Dorsolateral prefrontal cortex (tissue), 122 donors: ENCODE measurements at places on chromosomes 5 and 9.

- no peak for DNase-seq
Observed at GRCh38 chr5:6350277-6351090, 27.9 kb downstream of the MED10 start.

GRCh38 chr5:150694612-150695011 lies 6.2 kb downstream of the RBM22 start:
- no peak for DNase-seq

DNA sequence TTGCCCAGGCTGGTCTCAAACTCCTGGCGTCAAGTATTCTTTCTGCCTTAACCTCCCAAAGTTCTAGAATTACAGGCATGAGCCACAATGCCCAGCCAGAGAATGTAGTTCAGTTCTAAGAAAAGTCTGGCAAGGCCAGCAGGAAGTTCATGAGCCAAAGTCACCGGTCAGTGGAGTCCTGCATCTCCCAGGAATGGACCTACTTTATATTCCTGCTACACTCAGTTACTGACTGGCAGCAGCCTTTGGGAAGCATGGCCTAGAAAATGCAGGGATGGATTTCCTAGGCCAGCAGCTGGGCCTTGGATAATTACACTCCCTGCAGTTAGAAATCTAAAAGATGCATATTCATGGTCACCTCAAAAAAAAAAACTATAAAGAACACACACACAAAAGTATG lies 135.7 kb downstream of the CAAP1 start:
- DNase-seq = no peak

DNA sequence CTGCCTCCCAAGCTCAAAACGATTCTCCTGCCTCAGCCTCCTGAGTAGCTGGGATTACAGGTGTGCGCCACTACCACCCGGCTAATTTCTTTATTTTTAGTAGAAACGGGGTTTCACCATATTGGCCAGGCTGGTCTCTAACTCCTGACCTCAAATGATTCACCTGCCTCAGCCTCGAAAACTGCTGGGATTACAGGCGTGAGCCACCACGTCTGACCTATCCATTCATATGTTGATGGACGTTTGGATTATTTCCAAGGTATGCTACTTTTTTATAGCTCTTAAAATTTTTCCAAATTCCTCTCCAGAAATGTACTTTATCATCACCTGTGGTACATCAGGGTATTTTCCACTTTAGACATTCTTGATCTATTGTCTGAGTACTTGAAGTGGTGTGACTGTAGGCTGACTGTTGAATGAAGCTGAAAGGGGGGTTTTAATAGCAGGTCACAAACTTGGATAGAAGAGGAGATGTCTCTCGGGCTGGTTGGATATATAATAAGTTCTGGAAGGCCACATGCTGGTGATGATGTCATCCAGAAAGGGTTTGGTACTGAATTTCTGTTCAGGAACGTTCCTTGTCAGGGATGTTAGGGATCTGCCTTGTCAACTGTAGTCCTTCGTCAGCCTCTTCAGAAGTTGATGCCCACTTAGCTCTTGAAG lies 7.4 kb downstream of the CTNNA1 start:
- DNase-seq = no peak

- peak; percentile 4 for DNase-seq
Observed at GRCh38 chr5:100430268-100431195, 104.6 kb upstream of the FAM174A start.

GRCh38 chr5:112379542-112380325 lies 39.3 kb downstream of the EPB41L4A start:
- no peak for DNase-seq

- no peak for DNase-seq
Observed at GRCh38 chr9:78003730-78004129, 27.9 kb downstream of the GNAQ start.

DNA sequence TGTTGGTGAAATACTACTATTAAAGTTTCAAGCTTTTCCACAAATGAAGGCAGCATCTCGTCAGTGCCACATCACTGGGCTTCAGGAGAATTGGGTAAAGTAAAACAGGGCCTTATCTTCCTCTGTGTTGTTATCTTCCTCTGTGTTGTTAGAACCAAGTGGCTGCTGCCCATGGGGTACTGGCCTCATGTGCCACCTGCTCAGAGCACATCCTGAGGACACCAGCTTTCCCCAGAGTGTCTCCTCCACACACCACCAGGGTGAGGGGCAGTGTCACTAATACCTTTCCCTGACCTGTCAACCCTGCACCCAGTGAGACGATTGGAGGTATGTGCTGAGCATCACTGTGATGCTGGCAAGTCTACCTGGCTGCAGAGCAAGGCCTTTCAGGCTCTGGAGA lies 499.9 kb downstream of the SEMA5A start:
- no peak for DNase-seq

DNA sequence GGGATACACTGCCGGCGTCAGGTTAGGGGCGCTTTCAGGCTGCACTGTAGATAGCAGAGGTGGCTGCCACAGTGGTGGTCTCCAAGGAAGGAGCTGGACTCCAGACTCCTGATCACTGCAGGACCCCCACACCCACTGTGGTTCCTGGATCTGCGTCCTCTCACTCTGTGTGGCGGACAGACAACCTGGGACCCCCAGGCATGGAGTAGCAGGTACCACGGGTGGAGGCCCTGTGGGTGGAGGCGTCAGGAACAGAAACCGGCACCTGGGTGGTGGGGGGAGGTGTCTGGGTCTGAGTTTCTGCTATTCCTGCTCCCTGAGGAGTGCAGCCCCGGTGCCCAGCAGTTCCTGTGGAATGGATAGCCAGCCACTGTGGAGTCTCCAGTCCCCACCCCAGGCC lies 75.1 kb upstream of the PCAT7 start:
- no peak for DNase-seq

GRCh38 chr5:173479711-173480110 lies 136.7 kb downstream of the BOD1 start:
- no peak for DNase-seq

DNA sequence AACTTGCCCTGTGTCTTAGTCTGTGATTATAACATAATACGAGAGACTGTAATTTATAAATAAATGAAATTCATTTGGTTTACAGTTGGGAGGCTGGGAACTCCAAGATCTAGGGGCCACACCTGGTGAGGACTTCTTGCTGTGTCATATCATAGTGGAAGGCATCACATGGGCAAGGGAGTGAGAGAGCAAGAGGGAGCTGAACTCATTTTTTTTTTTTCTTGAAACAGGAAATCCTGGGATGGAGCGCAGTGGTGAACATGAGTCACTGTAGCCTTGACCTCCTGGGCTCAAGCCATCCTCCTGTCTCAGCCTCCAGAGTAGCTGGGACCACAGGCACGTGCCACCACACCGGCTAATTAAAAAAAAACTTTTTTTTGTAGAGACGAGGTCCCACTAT lies 7.2 kb downstream of the MLANA start:
- DNase-seq = no peak

- no peak for DNase-seq
Observed at GRCh38 chr5:114702136-114702535, 340.3 kb downstream of the KCNN2 start.

DNA sequence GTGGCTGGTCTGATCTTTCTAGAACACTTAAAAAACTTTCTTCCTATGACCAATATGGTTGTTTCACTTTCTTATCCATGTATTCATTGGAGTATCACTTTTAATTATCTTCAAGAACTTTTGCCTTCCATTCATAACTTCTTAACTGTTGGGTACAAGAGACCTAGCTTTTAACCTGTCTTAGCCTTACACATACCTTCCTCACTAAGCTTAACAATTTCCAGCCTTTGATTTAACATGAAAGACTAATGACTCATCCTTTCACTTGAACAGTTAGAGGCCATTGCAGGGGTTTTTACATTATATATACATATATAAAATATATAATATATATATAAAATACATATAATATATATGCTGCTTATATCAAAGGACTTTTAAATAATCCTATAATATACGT lies 57.9 kb downstream of the ABHD17B start:
- DNase-seq = no peak

DNA sequence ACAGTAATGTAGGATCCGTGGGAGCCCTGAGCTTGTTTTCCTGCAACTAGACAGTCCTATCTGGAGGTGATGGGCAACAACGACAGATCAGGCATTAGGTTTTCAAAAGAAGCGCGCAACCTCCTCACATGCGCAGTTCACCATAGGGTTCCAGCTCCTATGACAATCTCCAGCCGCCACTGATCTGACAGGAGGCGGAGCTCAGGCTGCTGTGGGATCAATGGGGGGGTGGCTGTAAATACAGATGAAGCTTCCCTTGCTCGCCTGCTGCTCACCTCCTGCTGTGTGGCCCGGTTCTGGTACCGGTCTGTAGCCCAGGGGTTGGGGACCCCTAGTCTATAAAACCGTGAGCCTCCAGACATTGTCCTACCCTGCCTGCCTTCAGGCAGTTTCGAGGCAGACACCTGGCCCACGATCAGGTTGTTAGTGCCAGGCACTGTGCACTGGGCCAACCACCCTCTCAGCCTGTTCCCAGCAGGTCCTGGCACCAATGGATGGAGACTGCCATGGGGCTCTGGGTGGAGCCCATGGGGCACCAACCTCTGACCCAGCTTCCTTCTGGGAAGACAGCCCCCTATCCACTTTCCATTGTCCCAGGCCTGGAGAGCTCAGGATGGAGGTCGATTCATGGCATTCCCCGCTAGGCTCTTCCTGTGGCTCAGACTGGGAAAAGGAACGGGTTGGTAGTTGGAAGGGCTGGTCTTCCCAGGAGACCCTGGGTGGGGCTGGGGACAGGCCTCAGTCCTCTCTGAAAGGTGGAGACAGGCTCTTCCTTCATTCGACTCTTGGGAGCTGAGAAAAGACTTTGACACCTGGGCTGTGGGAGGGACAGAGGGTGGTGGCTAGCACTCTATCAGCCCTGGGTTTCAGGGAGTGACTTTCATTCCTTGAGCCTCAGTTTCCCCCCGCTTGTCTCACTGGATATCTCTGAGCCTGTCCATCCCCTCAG lies 1.7 kb downstream of the ENDOG start:
- peak; percentile 63 for DNase-seq

- DNase-seq = no peak
Observed at GRCh38 chr5:79408028-79408427, 105.9 kb downstream of the HOMER1 start.

GRCh38 chr5:58412932-58413331 lies 47.0 kb downstream of the PLK2 start:
- no peak for DNase-seq

GRCh38 chr5:1517838-1518237 lies 5.9 kb downstream of the LPCAT1 start:
- DNase-seq = no peak

- DNase-seq = no peak
Observed at GRCh38 chr9:114057161-114057885, 20.8 kb downstream of the AMBP start.

- no peak for DNase-seq
Observed at GRCh38 chr9:81082221-81082620, 607.1 kb downstream of the TLE1 start.

DNA sequence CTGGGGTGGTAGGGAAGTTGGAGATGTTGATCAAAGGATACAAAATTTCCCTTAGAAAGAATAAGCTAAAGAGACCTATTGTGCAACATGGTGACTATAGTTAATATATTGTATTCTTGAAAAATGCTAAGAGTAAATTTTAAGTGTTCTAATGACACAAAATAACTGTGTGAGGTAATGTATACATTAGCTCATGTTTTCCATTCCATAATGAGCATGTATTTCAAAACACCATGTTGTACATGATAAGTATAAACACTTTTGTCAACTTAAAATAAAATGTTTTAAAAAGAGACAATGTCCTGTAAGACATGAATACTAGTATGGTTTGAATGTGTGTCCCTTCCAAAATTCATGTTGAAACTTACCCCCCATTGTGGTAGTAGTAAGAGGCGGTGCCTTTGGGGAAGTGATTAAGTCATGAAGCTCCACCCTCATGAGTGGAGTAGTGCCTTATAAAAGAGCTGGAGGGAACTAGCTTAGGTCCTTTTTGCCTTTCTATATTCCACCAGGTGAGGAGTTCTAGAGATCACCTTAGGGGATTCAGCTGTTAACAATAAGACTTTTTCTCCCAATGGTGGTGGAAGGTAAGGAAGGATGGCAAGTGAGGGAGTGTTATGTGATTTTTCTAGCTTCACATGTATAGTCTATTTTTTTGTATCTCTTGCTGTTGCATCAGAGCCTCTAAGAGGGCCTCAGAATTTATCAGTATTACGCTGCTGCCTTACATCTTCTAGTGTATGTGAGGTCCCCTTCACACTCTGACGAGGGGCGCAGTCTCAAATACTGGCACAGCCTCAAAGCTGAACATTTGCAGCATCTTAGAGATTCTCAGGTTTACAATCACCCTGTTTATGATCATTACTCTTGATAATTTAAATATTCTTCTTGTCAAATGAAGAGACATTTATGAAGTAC lies 94.9 kb upstream of the NREP start:
- DNase-seq = no peak

DNA sequence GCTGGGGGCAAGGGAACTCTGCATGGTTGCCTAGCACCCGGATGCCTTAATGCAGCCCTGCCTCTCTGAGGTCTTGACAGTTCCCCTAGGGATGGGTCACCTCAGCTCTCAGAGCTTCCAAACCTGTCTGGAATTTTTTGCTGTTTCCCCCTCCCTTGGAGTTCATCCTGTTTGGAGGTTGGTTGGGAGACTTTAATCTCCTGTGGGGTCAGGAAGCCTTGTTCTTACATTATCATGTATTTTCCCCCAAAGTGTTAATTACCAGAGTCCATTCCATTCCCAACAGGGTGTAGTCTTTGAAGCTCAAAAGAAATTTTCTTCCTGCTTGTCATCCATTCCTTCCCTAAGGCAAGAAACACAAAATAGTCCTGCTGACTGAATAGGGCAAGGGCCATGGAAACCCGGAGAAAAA lies 150.3 kb upstream of the SPRY4 start:
- DNase-seq = no peak

- DNase-seq = no peak
Observed at GRCh38 chr5:3377831-3378230, 217.8 kb upstream of the IRX1 start.

GRCh38 chr9:37156781-37157356 lies 36.5 kb downstream of the ZCCHC7 start:
- DNase-seq = no peak

- no peak for DNase-seq
Observed at GRCh38 chr5:38827525-38827924, 18.3 kb upstream of the OSMR start.

- DNase-seq = no peak
Observed at GRCh38 chr9:105676351-105676923, 14.2 kb downstream of the TAL2 start.

DNA sequence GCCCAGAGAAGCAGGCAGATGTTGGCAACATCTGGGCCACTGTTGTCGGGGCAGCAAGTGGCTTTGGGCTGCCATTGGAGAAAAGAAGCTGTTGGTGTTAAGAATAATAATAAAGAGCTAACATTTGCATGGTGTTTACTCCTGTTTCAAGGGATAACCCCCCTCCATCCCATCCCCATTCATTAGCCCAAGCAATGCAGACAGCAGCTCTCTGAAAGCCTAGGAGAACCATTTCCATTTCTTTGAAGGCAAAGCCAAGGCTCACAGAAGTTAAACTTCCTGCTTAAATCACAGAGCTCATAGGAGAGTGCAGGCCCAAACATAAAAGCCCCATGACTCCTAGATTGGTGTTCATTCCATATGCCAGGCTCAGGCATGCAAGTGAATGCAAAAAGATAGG lies 175.4 kb downstream of the ASTN2 start:
- no peak for DNase-seq

DNA sequence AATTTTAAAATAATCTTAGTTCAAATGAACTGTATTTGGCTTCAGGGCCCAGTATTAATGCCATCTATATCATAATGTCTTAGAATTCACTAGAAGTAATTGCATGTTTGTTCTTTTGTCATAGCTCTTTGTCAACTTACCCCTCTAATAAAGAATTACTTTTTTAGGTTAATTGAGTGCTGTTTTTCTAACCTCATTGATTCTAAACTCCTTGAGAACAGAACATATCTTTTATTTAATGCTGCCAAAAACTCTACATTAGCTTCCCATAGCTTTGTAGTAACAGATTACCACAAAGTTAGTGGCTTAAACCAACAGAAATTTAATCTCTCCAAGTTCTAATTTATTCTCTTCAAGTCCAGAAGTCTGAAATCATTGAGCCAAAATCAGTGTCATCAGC lies 242.4 kb downstream of the LURAP1L start:
- no peak for DNase-seq
